GM23248 (cell line): ENCODE measurements at places on chromosomes 12 and 14.
A peak's percentile ranks its signal among the peaks of the same experiment; 100 is the strongest.

DNA sequence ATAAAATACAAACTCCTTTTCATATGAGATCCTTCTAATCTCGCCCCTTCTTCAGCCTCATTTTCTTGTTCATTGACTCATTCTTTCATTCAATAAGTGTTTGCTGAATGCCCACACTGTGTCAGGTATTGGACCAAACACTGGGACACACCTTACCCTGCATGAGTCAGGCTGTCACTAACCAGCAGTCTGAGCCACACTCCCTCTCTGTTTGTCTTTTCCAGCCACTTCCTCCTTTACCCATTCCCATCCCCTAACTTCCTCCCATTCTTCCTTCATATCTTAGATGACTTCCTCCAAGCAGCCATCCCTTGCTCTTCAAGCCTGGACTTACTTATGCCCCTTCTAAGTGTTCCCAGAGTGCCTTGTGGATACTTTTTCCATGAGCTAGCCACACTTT lies 27.0 kb upstream of the HIF1A start:
- DNase-seq = no peak

DNA sequence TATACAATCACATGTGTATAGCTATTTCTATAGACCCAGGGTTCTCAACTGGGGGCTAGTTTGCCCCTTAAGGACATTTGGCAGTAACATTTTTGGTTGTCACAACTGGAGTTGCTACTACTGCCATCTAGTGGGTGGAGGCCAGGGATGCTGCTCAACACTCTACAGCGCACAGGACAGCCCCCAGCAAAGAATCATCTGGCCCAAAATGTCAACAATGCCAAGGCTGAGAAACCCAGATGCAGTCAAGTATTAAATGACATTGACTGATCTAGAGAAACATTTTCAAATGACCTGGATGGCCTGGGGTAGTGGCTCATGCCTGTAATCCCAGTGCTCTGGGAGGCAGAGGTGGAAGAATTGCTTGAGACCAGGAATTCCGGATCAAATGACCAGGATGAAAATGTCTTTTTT lies 5.8 kb downstream of the WSB2 start:
- DNase-seq = peak; percentile 54

GRCh38 chr12:4169959-4170358 lies 103.6 kb upstream of the CCND2 start:
- DNase-seq = no peak

GRCh38 chr14:102525219-102525928 lies 15.8 kb upstream of the ANKRD9 start:
- peak; percentile 76 for DNase-seq

DNA sequence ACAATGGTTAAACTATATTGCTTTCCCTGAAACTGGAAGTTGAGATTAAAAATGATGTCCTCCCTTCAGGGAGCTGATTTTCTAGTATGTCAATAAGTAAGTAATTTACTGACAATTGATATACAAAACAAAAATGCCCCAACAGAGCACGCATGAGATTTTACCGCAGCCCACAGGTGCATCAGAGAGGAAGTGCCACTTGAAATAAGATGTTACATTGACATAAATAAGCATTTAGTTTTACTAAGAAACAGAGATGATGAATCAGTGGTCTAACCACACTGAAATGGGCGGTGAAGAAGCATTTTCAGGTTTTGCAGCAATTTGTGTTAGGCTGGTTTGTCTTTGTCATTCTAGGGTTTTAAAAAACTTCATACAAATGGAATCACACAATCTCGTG lies 8.8 kb upstream of the CLECL1 start:
- DNase-seq = no peak

- DNase-seq = peak; percentile 62
These were observed at the start of gene SYNE3 for GRCh38 chr14:95516554-95517181. Gene SYNE3, minus strand, starts transcription at chr14:95516650. Its CDS starts 40,829 bp downstream, at chr14:95475821.

DNA sequence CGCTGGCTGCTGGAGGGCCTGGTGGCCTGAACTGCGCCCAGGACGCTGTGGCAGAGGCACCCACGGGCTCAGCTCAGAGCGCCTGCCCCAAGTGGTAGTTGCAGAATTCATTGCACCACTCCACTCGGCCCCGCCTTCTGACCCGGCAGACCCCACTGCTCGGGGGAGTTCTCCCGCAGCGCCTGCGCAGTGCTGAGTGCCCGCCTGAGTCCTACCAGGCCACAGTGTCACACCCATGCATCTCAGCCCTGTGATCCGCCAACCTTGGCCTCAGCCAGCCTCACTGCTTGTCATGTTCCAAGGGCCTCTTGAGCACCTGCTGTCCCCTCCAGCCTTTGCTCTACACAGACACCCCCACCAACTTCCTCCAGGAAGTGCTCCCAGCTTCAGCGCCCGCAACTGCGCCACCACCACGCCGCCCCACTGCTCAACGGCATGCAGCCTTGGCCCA lies 12.2 kb downstream of the DEGS2 start:
- no peak for DNase-seq

DNA sequence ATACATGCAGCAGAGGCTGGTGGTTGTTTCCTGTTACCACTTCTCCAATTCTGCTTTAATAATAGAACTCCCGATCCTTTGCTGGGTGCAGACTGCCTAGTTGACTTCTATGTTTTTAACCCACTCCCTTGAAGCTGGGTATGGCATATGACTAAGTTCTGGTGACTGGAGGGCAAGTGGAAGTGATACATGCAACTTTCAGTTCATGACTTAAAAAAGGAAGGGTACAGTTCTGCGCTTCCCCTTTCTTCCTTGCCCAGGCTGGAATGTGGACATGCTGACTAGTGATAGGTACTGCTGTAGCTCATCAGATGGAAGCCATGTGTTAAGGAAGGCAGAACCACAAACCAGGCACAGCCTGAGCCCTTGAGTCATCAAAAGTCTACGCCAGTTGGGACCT lies 2.4 kb upstream of the A2M start:
- DNase-seq = peak; percentile 32

DNA sequence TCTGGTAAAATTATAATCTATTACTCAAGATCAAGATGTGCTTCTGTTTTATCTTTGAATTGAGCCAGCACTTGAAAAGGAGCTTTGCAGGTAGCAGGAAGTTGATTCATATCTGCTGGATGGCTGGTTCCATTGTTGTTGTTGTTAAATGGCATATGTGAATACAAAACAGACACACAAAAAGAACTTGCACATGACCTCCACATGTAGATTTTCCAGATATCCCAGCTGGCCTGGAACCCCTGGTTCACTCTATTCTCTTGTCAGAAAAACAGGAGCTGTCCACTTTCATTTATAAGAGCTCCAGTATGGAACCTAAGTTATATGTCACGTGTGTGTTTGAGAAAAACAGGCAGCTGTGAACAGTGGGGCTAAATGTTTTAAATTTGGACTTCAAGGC lies 273.9 kb downstream of the TMEM132D start:
- no peak for DNase-seq

DNA sequence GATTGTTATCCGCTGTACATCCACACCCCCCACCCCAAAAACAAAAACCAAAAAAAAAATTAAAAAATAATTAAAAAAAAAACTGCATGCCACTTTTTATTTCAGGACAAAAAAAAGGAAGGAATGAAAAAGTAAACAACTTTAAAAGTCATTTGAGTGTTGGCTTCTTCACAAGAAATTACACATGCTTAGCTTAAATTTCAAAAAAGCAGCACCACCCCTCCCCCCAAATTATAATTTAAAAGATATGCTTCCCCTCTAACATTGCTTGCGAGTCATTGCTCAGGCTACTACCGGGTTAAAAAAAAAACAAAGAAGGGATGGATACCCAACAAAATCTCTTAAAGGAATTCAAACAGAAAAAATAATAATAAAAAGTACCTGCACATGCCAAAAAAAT lies 98.5 kb downstream of the BCL11B start:
- DNase-seq = no peak

GRCh38 chr12:108542320-108542719 lies 18.7 kb downstream of the SART3 start:
- peak; percentile 36 for DNase-seq

GRCh38 chr14:71437870-71438269 lies 494.4 kb upstream of the RGS6 start:
- DNase-seq = no peak

GRCh38 chr14:29085546-29085945 lies 319.0 kb downstream of the FOXG1 start:
- DNase-seq = peak; percentile 43

DNA sequence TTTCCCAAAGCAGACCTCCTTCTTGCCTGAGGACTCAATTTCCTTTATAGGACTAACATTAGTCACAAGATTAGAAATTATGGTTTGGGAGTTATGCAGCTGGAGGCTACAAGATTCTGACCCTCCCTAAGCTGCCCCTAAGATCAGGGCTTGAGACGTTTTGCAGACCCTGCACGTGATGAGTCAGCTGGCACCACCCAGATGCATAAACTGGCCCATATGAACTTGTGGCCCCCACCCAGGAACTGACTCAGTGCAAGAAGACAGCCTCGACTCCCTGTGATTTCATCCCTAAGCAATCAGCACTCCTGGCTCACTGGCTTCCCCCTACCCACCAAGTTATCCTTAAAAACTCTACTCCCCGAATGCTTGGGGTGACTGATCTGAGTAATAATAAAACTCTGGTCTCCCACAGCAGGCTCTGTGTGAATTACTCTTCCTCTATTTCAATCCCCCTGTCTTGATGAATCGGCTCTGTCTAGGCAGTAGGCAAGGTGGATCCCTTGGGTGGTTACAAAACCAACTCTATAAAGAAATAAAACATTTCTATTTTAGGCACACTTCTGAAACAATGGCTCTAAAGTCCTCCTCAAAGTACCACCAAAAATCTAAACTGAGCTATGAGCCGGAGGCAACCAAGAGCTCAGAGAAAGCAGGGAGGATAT lies 233.4 kb downstream of the TMEM132D start:
- no peak for DNase-seq

- DNase-seq = no peak
These were observed 66.4 kb downstream of the PPM1A start for GRCh38 chr14:60315196-60315990.

DNA sequence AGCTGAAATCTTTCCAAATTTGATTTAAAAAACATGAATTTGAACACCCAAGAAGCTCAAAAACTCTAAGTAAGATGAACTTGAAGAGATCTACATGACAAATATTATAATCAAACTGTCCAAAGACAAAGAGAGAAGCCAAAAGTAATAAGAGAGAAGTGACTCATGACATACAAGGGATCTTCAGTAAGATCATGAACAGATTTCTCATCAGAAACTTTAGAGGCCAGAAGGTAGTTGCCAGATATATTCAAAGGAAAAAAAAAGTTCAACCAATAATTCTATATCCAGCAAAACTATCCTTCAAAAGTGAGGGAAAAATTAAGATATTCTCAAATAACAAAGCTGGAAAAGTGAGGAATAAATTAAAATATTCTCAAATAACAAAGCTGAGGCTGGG lies 35.1 kb upstream of the MMP19 start:
- DNase-seq = no peak

- DNase-seq = peak; percentile 53
These were observed 739 bp upstream of the SPATA7 start for GRCh38 chr14:88384718-88385117.

- no peak for DNase-seq
These were observed 65.2 kb upstream of the STK38L start for GRCh38 chr12:27178723-27179399.

- DNase-seq = no peak
These were observed 289.7 kb downstream of the TTC8 start for GRCh38 chr14:89114109-89114508.

DNA sequence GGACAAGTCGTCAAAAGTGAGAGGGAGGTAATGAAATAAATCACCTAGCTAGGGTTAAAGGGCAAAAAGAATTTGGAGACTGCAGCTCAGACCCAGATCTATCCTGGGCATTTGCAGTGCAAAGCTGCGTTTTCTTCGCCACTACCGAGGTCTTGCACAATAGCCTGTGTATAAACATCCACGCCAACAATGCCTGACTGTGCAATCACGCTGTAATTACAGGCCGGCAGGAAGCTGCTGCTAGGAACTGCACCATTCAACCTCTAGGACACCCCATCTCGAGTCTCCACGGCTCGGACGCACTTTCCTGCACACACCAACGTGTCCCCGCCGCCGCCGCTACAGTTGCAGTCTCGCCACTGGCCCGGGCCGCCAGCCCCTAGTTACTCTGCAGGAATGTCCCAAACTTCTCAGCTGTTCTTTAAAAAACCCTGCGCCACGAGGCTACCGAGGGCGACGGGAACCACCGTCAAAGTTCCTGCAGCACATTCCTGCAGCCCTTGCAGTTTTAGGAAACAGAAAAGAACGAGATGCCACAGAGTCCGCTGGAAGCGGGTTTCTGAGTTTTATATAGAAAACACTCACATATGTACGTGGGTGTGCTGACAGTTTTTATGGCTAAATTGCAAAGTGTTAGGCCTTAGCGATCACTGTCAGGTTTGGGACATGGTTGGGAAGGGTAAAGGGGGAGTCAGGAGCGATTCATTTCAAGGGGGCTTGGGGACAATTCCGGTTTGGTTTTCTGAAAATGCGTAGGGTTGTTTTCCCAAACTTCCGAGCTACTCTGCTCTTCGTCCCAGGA lies 65.6 kb upstream of the PTGR2 start:
- DNase-seq = peak; percentile 96

DNA sequence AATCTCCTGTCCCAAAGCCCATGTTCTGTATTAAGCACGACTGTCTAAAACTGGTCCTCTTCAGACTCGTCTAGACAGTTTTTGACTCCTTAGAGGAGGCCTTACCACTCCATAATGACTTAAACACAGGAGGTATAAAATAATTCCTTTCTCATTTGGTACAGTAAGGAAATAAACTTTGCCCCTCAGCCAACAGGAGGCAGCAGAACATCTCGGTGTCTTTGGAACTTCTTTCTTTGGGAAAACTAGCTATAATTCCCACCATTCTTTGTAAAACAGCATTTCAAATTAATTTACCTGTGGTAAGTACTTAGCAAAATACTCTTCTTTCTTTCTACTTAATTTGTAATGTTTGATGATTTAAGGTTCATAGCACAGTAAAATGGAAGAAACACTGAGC lies 292.7 kb upstream of the G2E3 start:
- DNase-seq = no peak

DNA sequence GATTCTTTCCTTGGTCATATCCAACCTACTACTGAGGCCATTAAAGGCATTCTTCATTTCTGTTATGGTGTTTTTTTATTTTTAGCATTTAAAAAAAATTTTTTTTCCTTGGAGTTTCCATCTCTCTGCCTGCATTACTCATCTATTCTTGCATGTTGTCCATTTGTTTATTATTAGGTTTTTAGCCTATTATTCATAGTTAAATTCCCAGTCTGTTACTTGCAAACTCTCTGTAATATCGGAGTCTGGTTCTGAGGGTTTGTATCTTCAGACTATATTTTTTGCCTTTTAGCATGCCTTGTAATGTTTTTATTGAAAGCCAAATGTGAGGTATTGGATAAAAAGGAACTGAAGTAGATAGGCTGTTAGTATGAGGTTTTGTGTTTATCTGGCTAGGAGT lies 284.3 kb downstream of the FUT8 start:
- peak; percentile 57 for DNase-seq
